ENCODE measurements at places on chromosomes 12 and 14.
A peak's percentile ranks its signal among the peaks of the same experiment; 100 is the strongest.

DNA sequence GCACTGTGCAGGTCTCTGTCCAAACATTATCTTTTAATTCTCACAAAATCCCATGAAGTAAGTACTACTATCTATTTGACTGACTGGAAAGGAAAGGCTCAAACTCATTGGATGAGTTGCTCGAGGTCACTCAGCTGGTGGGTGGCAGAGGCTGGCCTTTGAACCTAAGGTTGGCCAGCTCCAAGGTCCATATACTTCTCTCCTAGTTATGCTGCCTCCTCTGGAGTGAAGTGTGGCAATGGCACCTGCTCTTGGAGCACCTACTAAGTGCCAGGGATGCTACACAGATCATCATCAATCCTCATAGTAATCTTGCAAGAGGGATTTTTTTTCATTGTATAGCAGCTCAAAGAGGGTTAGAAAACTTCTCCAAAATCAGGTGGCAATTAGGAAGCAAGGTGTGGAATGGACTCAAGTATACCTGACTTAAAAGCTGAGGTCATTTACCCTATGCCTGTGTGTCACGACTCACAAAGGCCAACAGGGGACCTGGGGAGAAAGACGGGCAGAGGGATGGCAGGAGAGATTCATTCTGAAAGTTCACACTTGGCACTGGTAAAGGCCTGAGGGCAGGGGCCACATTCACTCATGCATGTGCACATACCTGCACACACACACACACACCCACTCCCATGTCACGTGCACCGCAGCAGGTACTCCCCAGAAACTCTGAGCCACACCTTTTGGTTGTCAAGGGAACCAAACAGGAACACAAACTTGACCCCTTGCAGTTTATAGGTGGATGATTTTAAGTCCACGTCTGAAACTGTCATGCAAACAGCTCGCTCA is 146.4 kb downstream of the FOXN3 start:
- DNase-seq = no peak

DNA sequence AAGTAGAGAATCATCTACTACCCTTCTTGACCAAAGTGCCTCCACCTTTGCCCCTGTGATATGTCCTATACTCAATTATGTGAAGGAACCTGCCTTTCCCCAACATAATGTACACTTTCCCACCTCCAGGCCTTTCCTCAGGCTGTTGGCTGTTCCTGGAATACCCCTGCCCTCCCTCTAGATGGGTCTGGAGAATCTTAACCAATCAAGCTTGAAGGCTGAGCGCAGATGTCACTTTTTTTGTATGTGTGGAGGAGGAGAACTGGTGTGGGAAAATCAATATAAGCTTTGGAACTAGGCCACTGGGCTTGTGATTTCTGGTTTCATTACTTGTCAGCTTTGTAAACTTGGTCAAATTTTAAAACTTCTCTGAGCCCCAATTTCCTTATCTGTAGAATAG is 4.7 kb downstream of the BMAL2 start:
- no peak for DNase-seq

DNA sequence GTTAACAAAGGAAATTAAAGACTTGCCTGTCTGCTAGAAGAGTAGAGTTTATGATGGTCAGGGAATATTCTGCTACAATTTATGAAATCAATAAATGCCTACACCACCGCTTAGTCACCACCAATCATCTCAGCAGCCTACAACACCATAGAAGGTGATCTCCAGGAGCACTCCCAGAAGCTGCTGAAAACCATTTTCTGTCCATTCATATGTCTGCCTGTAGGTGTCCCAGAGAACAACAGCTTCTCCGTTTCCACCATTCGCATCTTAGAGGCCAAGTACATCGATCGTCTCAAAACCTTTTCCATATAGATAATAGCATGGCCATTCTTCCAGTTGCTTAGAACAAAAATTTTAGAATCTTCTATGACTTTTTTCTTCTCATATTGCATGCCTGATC is 303.4 kb downstream of the KCNC2 start:
- DNase-seq = no peak

- DNase-seq = no peak
Measured at GRCh38 chr12:24773996-24774395, 174.9 kb downstream of the BCAT1 start.

DNA sequence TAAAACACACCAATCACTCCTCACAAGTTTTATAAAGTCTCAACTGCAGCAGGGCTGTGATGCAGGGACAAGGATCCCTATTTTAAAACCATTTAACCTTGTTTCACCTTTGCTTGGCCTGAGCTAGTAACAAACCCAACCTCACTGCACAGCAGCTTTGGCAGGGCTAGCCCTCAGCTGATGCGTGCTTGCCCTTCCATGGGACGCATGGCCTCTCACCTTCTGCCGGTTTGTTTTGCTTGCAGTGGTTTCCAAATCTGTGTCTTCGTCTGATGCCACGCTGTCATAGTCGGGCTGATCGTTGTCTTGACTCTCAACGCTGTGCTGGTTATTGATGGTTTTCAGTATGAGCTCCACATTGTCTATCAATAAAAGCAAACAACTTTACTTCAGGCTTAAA is 43.3 kb downstream of the GIT2 start:
- no peak for DNase-seq

DNA sequence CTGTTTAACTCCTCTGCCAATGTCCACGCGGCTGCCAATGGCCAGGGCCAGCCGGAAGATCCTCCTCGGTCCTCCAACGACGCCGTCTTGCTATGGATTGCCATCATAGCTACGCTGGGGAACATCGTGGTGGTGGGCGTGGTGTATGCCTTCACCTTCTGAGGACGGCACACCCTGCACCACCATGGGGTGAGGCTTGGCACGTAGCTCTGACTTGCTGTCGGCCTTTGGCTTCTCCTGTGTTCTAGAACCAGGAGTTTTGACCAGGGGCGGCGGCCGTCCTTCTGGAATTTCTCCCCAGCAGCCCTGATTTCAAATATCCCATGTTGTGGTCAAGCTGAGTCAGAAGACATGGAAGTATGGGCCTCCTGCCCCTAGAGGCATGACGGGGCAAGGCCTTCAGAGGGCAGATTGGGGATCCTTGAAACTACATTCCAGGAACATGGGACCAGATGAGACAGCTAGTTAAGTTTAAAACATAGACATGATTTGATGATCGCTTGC is 47.5 kb downstream of the C14orf132 start:
- DNase-seq = no peak

- no peak for DNase-seq
Measured at GRCh38 chr14:93200553-93200952, 6.3 kb downstream of the GON7 start.

DNA sequence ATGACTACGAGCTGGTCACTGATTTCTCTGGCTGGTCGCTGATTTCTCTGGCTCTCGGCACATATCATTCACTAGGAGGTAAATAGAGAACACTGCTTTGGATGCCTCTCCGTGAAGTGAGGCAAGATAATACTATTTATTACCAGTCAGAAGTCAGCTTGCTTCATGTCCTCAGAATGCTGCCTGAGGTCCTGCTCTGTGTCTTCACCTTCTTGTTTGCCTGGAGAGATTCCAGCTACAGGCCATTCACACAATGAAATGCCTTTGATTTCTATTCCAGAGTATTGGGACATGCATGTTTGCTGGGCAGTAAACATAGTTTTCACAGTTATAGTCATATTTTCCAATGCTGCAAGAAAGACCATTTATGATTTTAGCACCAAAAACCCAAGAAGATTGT is 106.7 kb downstream of the AEBP2 start:
- DNase-seq = no peak

DNA sequence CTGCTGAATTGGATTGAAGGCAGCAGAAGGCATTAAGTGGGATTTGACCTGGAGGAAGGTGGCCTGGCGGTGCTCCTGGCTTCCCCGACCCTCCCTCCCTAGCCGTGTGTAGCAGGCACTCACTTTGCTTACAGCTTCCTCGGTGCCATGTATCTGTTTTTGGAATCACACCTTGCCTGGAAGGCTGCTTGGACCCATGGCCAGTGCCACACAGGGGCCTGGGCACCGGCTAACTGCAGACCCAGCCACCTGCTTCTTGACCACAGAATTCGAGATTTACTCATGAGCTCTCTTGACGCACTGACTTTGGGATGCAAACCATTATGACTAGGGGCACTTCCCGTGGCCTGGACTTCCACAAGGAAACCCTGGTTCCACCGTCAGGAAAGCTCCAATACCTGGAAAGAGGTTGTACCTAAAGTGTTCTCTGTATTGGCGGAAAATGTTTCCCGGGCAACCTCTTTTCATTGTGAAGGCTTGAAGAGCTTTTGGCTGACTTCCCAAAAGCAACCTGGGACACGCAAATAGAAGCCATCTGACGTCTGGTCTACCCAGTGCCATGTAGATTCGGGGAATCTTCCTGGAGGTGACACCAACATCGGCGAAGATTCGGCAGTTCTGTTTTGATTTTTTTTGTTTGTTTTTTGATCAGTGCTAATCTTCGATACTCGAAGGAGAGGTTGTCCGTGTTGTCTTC is 125.6 kb upstream of the RTL1 start:
- no peak for DNase-seq

DNA sequence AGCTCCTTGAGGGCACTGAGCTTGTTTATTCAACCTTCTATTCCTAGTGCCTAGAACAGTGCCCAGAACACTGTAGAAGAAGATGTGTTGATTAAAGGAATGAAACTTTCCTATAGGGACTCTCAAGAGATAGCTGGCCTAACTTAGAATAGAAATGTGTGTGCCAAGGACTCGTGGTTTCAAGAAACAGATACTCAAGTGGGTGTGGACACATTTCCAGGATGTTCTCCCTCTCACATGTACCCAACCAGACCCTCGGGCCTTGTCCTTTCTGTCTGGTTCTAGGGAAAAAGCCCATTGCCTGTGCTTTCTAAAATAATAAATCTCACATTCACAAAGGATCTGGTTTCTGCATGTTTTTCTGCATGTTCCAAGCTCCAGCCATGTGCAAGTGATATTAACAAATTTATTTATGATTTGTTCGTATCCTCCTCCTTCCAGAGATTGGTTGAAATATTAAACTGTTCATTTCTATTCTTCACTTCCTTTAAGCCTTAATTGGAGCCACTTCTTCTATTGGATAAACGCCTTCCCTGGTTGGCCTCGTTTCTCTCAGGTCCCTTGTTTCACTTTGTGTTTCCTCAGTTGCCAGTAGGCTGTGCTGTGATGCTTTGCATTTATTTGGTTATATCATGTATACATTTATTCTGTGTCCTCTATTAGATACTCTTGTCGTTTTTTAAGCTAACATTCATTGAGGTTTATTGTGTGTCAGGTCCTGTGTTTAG is 89.8 kb downstream of the CRADD start:
- DNase-seq = peak; percentile 47

DNA sequence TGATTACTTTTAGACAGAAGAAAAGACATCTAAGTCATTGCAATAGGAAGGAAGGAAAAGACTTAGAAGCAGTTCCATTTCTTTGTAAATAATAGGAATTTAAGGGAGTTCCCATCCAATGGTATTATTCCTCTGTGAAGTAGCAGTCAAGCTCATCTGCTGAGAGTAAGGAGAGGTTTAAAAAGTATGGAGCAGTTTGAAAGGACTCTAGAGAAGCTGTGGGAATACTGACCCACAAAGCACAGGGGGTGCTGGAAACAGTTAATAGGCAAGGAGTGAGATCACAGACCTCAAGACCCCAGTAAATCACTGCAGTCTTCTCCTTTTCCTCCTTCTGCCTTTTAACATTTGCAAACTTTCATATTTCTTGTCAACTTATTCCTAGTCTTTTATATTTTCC is 428.5 kb downstream of the ADAMTS20 start:
- DNase-seq = no peak

GRCh38 chr12:29769162-29769858 is 14.4 kb downstream of the TMTC1 start:
- no peak for DNase-seq

DNA sequence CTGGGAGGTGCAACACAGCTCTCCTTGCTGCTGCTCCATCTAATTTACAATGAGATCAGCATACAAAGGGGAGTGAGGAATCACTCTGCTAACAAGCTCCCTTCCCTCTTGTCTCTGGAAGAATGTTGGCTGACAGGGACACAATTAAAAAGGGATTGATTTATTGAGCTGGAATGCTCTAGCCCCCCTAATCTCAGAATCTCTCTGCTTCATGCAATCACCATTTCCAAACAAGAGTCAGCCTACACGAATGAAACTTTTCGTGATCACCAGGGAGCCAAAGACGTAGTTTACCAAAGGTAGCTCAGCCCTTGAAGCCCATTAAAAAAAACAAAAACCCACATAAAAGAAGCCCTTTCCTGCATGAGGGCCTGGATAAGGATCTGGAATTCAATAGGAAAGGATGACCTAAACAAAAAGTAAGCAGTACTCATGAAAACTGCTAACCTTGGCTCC is 223.8 kb downstream of the C12orf75 start:
- no peak for DNase-seq

DNA sequence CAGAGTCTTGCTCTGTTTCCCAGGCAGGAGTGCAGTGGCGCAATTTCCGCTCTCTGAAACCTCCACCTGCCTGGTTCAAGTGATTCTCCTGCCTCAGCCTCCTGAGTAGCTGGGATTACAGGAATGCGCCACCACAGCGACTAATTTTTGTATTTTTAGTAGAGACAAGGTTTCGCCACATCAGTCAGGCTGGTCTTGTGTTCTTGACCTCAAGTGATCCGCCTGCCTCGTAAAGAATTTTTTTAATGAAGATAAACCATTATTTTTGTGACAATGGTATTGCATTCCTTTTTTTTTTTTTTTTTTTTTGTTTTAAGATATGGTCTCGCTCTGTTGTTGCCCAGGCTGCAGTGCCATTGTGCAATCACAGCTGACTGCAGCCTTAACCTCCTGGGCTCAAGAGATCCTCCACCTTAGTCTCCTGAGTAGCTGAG is 25.8 kb downstream of the ACVR1B start:
- no peak for DNase-seq

- DNase-seq = no peak
Measured at GRCh38 chr12:93536766-93537488, 35.5 kb upstream of the SOCS2 start.

DNA sequence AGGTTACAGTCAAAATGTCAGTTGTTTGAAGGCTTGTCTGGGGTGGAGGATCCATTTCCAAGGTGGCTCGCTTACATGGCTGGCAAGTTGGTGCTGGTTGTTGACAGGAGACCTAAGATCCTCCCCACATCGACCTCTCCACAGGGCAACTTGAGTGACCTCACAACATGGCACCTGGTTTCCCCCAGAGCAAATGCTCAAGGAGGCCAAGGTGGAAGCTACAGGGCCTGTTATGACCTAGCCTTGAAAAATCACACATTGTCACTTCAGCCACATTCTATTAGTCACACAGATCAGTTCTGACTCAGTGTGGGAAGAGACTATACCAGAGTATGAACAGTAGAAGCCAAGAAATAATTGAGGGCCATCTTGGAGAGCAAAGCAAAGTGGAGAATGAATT is 11.3 kb upstream of the GNG2 start:
- DNase-seq = peak; percentile 93

- DNase-seq = no peak
Measured at GRCh38 chr12:53625373-53625945, 723 bp downstream of the ATF7 start.

DNA sequence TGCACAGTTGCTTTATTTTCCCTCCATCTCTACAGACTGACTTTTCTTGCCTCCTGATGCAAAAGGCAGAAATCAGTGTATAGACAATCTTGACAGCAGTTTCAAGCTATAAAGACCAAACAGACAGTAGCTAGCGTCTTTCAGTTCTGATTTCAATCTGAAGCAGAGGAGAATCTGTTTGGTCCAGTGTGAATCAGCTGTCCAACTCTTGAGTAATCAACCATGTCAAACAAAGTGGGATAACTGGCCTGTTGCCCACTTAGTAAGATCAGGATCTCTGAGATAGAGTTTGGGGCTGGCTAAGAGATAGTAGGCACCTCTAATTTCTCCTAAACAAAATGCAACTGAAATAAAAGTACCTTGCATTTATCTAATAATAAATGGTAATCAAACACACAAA is 797.4 kb upstream of the FBXO33 start:
- no peak for DNase-seq

- no peak for DNase-seq
Measured at GRCh38 chr12:54394986-54395385, 10.5 kb upstream of the ZNF385A start.

Data from activated CD4-positive, alpha-beta T cell treated with anti-CD3 and anti-CD28 coated beads, Interleukin-2, amount 50 U/mL, for 16 hours (primary cell).